HCEC 1CT (cell line): ENCODE measurements at places on chromosomes 11 and 22.

- DNase-seq = no peak
Measured at GRCh38 chr11:5597953-5598352, 1.5 kb downstream of the TRIM6 start.

DNA sequence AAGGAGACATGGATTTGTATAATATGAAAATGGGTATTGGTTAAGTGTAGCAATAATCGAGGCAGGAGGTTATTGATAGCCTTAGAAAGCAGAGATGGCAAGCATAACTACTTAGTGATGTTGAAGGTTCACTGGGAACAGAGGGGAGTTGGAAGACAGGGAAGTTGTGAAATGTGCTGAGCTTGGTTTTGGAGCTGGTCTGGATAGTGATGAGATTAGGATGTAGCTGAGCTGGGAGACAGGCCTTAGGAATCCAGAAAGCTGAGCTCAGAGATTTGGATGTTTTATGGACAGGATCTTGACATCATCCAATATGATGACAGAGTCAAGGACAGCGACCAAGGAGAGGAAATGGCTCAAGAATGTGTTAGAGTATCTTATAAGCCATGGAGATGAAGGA is 113.1 kb downstream of the ARHGAP42 start:
- DNase-seq = no peak

DNA sequence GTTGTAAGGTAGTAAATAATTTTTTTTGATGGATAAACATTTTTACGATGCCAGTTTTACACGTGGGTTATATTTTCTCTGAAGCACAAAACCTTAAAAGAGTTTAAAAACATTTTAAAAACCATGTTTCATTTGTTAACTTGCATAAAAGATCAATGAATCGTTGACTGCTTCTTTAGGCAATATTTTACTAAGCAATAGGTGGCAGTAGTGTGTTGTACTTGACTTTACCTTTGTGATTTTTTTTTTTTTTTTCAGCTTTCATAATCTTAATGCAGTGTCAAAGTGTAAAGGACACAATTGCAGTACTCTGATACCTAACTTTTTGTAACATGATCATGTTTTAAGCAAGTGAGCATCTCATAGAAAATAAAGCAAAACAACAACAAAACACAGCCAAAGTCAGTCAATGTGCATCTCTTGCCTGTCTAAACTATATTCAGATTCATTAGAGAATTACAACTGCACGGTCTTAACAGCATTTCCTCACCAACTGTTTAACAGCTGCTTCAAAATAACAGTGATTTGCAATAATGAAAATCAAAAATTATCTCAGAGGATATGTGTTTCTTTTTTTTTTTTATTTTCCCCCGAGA is 27.7 kb downstream of the DNAJC24 start:
- DNase-seq = peak; percentile 24

DNA sequence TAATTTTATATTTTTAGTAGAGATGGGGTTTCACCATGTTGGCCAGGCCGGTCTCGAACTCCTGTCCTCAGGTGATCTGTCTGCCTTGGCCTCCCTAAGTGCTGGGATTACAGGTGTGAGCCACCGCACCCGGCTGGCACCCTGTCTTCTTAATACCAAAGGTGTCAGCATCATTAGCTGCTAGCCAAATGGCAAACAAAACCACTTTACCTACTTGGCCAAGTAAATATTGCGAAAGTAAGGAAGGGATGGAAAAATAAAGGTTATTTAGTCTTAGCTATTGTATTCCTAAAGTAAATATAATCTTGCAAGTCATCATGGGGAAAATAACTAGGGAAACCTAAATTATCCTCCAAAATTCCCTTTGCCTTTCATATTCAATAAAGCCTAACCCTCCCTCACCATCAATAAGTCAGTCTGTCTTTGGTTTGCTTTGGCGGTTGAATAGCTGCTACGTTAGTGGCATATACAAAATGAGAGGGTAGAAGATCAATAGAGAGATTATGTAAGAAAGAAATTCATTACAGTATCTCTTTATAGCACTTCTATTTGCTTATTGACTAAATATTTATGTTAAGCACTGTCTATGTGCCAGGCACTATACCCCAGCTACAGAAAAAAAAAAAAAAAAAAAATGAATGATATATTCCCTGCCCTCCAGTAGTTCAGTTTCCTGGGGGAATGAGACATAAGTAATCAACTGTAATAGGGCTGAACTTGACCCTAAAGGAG is 40.2 kb upstream of the CFAP300 start:
- DNase-seq = no peak

DNA sequence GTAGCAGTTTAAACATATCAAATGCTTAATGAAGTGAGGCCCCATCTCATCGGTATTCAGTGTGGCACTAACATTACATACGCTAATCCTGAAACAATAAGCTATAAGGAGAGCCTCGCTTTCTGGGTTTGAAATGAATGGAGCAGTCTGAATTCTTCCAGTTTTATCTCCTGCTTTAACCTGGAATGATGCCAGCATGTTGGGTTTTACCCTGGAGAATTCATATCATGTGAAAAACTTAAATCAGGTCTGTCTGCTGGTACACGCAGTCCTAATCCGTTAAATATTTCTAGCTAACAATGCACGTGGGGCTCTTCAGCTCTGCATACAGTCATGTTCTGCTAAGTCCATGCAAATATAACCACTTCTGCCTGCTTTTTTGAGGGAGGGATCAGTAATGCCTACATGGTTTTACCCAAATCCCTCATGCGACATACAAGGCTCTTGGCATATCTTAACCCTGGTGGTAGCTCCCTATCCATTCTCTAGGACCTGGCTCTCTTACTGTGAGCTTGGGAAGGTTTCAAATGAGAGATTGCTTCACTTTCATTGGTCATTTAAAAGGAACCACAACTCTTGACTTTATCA is 92.7 kb downstream of the COMMD9 start:
- DNase-seq = no peak

GRCh38 chr11:120254788-120255518 is 15.0 kb downstream of the POU2F3 start:
- no peak for DNase-seq

DNA sequence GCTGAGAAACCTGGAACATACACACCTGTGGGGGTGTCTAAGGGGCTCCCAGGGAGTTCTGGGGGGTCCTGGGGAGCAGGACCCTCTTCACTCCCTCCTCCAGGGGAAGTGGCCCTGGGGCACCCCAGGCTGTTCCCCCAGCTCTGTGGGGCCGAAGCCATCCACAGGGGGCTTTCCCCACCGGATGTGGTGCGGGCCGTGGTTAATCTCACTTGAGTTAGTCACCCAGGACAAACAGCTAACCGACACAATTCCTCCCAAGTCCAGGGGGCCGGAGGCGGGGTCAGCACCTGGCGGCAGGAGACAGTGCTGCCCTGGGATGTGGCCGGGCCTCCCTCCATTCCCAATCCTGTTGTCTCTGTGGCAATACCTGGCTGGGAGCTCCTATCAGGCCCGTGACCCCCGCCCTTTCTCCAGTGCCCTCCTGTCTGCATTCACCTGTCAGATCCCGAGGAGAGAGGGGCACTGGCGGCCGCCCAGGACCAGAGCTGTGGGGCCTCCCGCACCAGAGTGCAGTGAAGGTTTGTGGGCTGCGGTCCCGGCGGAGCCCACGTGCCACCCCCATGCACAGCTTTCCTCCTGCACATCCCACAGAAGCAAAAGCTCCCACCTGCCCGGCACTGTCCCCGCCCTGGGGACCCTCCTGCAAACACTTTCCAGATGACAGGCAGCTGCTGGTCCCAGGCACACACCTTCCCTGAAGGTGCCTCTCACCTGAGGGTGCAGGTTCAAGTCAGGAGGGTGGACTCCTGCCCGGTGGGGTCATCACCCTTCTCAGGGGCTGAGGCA is 5.2 kb upstream of the MUC5AC start:
- peak; percentile 12 for DNase-seq

DNA sequence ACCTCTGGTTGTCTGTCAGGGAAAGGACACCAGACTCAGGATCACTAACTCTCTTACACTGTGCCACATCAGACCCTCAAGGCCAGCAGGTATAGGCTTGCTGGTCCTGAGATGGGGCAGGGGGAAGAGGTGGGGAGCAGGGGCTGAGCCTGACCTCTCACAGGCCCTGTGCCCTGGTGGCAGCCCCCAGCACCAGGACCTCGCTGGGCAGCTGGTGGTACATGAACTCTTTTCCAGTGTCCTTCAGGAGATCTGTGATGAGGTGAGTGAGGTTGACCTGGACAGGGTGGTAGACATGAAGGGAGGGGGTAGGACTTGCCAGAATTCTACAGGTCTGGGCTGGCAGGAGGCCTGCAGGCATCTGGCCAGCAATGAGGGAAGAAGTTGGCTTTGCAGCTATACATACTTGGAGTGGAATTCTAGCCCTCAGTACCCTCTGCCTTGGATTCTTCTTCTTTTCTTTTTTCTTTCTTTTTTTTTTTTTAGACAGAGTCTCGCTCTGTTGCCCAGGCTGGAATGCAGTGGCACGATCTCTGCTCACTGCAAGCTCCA is 1.4 kb downstream of the NUDT22 start:
- no peak for DNase-seq

- no peak for DNase-seq
Measured at GRCh38 chr11:117914398-117914761, 14.8 kb downstream of the TMPRSS13 start.
